NCI-H1436 (cell line): ENCODE measurements at places on chromosomes 5 and 9.

GRCh38 chr5:134975078-134975715 is 7.5 kb downstream of the CATSPER3 start:
- no peak for DNase-seq

DNA sequence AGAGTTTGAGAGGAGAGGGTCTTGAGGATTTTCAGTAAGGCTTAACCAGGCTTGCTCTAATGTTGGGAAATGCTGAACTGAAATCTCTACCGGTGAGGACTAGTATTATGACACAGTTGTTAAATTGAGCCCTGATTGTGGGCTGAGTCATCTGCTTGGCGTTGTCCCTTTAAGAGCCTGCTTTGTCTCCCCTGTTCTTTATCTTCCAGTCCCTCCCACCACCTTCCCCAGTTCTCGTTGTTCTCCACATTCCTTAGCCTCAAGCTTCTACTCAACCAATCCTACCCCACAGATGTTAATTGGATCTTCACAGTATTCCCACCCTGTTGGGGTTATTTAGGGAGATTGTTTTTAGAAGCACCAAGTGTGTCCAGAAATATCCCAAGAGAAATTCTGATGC is 57.6 kb downstream of the ANKRD55 start:
- DNase-seq: no peak

- no peak for DNase-seq
These were observed 7.8 kb downstream of the ALAD start for GRCh38 chr9:113393281-113393680.

- DNase-seq: no peak
These were observed 5.1 kb upstream of the CKS2 start for GRCh38 chr9:89305868-89306267.

GRCh38 chr9:88179062-88179521 is 40.8 kb upstream of the SPATA31C2 start:
- no peak for DNase-seq
